Activated CD4-positive, alpha-beta T cell treated with anti-CD3 and anti-CD28 coated beads, Interleukin-2, amount 50 U/mL, for 24 hours (primary cell): ENCODE measurements at places on chromosomes 2 and 18.

- DNase-seq: no peak
Observed at GRCh38 chr2:75592030-75592429, 31.3 kb upstream of the EVA1A start.

- DNase-seq: no peak
Observed at GRCh38 chr2:175827856-175828255, 174.2 kb downstream of the LNPK start.

- no peak for DNase-seq
Observed at GRCh38 chr2:121085801-121086200, 199.2 kb downstream of the TFCP2L1 start.

DNA sequence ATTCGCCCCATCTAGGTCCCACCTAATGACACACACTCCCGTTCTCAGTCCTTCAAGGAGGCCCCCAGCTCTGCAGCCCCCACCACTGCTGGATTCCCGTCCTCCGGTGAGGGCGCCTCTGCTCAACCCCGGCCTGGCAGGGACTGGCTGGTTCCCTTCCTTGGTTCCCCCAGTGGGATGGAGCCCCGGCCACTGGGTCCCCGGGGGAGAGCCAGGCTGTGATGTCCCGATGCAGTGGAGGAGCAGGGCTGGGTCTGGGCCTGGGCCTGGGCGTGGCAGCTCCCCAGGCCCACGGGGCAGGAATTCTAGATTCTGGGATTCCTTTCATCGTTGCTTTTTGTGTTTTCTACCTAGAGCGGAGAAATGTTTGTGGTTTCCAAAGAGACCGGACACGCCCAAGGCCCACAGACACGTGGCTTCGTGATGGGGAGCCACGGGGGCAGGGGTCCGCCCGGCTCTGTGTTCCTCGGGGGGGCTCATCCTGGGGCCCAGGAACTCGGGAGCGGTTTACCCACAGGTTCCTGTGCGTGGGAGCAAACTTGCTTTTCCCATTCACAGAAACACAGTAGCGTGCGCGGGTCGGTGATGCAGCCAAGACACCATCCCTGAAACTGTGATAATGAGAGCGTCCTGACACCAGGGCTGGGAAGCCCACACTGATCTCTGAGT is 67.0 kb downstream of the SLC66A2 start:
- no peak for DNase-seq

GRCh38 chr2:169513926-169514325 is 4.4 kb downstream of the KLHL41 start:
- no peak for DNase-seq

DNA sequence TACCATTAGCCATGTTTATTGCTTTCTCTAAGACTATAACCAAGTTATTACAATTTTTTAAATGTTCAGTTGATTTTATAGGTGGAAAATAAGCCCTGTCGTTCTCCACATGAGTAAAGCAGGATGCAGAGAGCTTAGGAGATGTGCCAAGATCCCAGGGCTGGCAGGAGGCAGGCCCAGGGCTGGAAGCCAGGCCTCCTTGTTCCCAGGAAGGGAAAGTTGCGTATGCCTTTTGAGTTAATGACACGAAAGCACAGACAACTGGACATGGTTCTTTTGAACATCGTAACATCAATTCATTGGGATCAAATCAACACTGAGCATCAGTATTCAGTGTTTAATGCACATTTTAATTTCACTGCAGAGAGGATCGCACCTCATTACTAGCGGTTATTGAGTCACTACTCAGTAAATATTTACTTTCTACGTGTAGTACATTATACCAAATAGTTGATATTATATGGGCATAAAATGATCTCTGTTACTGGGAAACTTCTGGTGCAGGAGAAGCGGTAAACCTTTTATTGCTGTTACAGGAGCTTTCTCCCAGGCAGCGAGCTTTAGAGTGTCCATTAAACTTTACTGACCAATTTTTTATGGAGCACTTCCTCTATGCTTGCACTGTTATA is 60.0 kb downstream of the RNF144A start:
- DNase-seq: no peak

- peak; percentile 7 for DNase-seq
Observed at GRCh38 chr2:16553226-16553625, 112.4 kb downstream of the CYRIA start.

DNA sequence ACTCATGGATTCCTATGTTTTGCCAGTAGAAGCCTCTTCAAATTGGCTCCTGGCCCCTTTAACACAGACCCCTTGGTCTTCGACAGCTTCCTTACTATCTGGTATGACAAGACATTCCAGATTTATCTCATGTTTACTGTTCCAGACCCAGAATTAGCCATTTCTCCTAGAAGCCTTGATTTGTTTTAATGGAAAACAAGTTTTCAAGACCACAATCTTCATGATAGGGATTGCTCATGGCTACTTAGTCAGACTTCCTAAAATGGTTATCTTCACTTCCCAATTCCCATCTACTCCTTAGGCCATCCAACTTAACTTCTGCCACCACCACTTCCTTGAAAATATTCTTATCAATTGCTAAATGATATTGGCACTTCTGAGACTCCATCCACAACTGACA is 63.2 kb downstream of the TTC32 start:
- no peak for DNase-seq

DNA sequence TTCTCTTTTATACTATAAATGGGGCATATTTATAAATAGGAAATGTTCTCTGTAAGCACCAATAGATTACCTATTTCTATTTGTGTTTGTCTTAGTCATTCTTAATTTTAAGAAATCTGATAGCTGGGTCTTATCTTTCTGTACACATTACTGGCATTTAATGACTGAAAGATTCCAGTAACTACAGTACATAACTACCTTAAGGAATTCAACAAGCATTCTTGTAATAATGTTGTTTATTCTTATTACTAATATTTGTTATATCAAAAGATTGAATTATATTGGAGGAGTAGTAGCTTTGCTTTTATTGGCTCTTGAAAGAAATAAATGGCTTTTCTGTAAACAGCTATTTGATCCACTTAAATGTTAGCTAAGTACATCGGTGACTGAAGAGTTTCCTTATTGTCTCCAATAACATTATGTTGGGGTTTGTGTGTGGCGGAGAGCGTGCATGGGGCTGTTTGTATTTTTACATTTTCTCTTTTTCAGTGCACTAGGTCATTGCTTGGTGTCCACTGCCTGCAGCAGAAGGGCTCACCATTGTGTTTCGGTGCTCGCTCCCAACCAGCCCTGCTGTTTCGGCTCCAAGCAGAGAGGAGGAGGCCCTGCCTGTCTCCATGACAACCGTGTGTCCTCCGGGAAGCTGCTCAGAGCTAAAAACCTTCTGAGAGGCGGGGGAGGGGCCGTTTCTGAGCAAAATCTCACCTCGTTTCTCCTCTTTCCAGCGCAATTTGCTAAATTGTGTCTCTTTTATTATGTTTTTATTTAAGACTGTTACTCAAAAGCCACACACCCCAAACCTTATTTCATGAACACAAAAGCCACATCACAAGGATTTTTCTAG is 112.5 kb upstream of the SLC38A11 start:
- DNase-seq: no peak

DNA sequence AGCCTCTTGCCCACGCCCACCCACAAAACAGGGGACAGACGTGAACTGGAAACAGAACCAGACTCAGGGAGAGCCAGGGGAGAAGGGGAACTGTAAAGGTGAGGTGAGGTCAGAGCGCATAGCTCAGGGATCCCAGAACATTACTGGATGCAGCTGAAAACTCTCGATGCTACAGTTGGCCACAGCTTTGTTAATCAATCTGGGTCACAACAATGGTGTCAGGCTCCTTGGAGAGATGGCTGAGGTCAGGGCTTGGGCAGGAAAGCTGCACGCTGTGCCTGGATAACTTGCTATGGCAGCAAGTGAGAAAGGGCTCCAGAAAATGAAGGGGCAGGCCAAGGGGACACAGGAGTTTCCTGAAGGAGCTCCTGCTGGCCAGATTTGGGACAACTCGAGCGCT is 263.3 kb downstream of the TFCP2L1 start:
- DNase-seq: no peak

DNA sequence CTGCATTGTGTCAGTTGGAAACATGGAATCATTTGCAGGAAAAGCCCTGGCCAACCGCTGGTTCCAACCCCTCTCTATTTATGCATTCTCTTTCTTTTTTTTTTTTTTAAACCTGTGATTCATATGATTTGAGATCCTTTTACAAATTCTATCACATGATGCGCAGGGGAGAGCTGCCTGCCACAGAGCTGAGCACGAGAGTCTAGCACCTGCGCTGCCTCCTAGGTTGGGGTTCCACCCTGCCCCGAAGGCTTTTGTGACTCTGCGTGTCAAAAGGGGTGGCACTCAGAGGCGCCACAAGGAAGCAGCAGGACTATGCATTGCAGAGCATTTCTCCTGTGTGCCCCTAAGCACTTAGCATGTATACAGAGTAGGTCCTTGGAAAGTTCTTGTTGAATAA is 17.3 kb upstream of the ESPNL start:
- DNase-seq: no peak

- DNase-seq: no peak
Observed at GRCh38 chr2:111664275-111664850, 219.6 kb downstream of the ANAPC1 start.

- no peak for DNase-seq
Observed at GRCh38 chr2:37753758-37754157, 82.3 kb upstream of the CDC42EP3 start.

GRCh38 chr2:36489281-36489680 is 108.7 kb downstream of the FEZ2 start:
- no peak for DNase-seq

DNA sequence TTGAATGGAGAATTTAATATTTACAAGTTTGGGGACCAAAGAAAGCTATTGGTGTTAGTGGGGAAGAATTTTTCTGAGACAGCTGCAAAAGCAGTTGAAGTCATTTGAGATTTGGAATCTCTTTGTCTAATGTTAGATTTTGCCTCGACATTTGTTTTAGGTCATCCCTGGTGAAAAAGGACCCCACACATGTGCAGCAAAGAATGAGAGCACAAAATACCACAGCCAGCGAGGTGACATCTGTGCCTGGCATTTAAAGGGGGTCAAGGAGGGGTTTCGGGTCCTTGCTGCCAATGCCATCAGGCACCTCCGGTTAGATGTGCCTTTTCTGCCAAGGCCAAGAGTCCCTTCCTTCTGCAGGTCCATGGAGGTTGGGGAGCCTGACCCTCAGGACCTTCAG is 173.3 kb downstream of the TRIB2 start:
- no peak for DNase-seq

- DNase-seq: no peak
Observed at GRCh38 chr2:46495231-46496030, 16.1 kb downstream of the TMEM247 start.

DNA sequence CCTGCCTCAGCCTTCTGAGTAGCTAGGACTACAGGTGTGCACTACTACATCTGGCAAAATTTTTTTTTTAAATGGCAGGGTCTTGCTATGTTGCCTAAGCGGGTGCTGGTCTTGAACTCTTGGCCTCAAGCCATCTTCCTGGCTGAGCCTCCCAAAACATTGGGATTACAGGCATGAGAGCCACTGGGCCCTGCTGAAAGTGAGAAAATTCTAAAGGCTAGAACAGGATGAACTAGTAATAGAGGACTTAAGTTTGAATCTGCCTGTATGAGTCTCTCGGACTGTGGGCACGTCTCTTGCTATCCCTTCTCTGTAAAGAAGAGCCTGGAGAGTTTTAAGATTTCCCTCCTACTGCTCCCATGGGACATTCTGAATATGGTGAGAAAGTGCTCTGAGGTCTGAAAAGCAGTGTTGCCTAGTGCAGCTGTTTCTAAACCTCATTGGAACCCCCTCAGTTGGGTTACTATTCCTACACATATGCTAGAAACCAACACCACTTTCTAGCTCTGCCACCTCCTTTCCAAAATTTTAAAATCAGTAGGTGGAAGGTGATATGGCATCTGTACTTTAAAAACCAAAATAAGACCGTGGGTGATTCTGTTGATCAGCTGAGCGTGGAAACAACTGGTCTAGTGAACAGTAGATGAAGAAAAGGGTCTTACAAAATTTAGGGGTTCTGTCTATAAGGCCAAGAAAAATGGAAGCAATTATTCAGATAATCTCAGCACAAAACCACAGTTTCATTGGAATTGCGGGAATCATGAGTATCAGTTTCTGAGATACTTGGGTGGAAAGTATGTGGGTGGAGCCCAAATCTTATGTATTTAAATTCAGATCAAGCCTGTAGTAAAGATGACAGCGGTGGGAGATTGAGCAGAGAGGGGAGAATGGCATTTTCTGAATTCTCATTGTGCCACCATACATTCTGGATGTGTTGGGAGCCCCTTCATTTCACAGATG is 259.8 kb upstream of the CXCR4 start:
- no peak for DNase-seq

DNA sequence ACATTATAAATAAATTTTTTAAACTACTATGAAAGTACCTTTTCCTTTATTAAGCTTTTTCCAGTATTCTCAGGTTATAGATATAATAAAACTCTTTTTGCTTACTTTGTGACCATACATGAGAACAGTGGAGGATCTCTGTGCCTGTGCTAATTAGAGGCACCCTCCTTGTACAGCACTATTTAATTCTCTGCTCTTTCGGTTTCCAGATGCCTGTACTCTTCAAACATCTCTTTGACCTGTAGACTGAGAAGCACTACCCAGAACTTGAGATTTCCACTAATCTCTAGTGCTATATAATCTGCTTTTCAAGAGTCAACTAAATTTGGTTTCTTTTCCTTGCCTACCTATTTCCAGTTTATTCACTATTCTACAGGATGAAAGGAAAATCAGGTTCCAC is 131.1 kb downstream of the GULP1 start:
- DNase-seq: no peak

GRCh38 chr2:181957668-181958067 is 28.0 kb upstream of the PPP1R1C start:
- no peak for DNase-seq

- DNase-seq: no peak
Observed at GRCh38 chr2:239358062-239358754, 42.6 kb downstream of the HDAC4 start.

DNA sequence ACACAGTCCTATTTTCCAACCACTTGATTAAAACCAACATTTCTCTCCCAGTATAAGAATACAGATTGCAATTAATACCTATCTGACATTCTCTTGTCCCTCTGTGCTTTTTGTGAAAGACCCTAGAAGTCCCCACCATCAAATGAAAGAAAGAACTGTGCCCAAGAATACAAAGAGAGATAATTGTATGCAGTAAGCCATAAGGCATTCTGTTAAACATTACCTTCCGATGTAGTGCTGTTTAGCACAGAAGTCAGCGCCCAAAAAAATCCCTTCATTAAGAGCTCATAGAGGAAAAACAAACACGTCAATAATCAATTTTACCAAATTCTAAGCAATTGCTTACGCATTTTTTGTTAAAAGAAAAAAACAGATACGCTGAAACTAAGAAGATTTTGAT is 41.1 kb downstream of the ZNF516 start:
- DNase-seq: no peak

GRCh38 chr2:37795938-37796337 is 124.5 kb upstream of the CDC42EP3 start:
- no peak for DNase-seq

DNA sequence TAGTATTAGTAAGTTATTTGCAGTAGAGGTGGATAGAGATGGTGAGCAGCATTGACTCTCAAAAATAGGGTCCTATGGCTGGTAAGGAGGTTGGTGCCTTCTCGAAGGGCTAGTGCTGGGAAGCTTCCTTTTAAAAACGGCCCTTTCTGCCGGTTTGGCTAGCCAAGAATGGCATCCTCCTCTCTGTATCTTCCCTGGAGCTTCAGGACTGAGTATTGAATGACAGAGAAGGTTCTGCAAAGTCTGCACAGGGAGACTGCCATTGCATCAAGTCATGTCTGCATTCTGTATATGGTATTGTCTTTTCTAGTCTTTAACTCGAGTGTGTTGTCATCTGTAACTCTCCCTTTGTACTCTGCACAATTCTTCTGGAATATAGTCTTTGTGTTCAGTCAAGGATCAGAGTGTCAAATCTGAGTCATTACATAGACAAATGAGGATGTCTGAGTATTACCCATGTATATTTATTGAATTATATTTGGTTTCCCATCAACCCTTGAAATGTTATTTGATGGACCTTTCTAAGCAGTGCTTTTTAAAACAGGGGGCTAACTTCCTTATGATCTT is 1.1 kb downstream of the LDLRAD4 start:
- DNase-seq: no peak
